ENCODE measurements at places on chromosomes 7 and 10. TPM values are rescaled to one million over a fixed set of nuclear protein-coding genes. Genes with fewer than 3 reads are reported as not detected.

Gene SPDYE2
- not detected for total RNA-seq

Gene CTAGE8
- 1.2 TPM for total RNA-seq

Gene TMEM225B
- 0.31 TPM for total RNA-seq

Gene ANKRD30A
- not detected for total RNA-seq

Gene TSC22D4
- 20.5 TPM for total RNA-seq

Gene OPN1SW
- total RNA-seq: not detected

Gene MRLN
- total RNA-seq: not detected

DNA sequence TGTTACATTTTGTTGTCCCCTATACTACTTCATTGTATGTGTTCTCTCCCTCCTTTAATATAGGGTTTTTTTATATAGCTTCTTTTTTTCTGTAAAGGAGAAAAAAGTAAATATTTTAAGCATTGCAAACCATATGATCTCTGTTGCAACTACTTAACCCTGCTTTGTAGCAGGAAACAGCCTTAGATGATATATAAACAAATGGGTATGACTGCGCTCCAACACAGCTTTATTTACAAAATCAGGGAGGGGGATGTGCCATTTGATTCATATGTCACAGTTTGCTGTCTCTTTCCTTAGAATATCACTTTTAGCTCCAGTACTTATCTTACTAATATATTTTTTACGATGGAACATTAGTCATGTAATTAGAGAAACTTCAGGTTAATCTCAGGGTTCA, 155.2 kb upstream of the GNAI1 start:
- DNase-seq: no peak

- peak; percentile 65 for DNase-seq
Observed at GRCh38 chr7:123748171-123748733, 551 bp downstream of the WASL start.

DNA sequence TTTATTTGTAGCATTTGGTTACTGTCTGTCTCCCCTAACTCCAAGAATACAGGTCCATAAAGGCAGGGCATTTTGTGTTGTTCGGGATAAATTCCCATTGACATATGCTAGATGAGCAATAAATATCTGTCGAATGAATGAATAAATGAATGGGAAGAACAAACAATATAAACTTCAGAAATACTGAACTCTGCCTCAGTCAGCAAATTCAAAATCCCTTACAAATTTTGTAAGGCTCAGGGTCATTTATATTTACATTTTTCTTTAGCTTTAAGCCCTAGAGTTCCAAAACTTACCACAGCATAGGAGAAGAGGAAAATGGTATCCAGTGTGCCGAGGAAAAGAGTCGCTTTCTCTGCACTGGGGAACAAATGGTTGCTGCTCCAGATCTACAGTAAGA, 29.0 kb downstream of the SLC37A3 start:
- no peak for DNase-seq

DNA sequence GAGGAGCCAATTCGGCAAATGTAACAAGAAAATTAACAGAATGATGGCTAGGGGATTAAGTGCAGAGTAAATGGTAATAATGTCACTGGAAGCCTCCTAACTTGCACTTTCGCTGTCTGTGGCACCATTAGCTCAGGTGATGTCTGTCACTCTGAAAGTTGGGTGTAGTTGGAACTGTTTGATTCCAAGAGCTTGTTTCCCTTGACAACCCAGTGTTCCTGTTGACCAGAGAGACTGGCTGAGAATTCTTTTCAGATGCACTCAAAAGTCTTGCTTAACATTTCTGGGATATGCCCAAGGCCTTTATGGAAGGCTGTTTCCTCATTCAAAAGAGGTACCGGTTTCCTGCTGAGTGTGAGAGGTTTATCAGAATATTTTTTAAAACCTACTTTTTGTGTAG, 49.6 kb downstream of the PLPP4 start:
- no peak for DNase-seq

GRCh38 chr7:91752102-91752501, 128.4 kb downstream of the MTERF1 start:
- no peak for DNase-seq

GRCh38 chr10:69406302-69406811, 10.4 kb downstream of the TACR2 start:
- no peak for DNase-seq

- no peak for DNase-seq
Observed at GRCh38 chr7:11281953-11282352, 308.3 kb downstream of the PHF14 start.

GRCh38 chr10:72097448-72098300, 9.3 kb upstream of the SPOCK2 start:
- DNase-seq: no peak

- DNase-seq: no peak
Observed at GRCh38 chr7:44960011-44960580, 18.7 kb downstream of the MYO1G start.

DNA sequence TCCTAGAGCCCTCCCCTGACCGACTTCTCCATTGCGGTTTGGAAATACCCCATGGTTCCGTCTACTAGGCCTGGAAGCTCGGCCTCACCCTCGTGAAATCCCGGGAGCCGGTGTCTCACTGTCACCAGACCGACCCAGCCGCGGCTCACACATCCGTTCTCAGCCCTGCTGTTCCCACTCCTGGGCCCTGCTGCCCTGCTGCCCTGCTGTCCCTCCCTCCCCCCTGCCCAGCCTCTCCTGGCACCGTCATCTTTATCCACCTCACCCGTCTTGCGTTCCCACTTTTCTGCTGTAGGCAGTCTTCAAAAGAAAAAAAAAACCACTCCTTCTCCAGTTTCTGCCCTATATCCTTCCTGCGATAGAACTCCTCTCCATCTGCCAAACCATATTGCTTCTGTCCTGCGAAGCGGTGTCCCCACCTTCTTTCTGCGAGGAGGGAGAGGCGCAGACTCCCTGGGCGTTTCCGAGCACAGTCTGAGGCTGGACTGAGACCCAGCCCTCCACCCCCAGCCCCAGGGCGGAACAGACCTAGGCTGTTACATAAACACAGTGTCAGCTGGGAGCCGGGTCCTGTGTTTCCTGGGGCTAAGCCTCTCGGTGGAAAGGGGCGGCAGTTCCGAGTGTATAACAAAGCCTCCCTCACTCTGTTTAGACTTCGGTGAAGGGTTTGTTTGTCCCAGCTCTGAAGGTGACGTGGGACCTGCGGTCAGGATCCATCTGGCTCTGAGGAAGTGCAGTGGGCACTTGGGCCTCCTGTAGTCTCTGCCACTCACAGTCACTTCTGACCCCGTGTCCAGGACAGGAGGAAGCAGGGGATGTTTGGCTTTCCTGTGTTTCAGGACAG, 2.8 kb downstream of the AGAP3 start:
- peak; percentile 75 for DNase-seq

DNA sequence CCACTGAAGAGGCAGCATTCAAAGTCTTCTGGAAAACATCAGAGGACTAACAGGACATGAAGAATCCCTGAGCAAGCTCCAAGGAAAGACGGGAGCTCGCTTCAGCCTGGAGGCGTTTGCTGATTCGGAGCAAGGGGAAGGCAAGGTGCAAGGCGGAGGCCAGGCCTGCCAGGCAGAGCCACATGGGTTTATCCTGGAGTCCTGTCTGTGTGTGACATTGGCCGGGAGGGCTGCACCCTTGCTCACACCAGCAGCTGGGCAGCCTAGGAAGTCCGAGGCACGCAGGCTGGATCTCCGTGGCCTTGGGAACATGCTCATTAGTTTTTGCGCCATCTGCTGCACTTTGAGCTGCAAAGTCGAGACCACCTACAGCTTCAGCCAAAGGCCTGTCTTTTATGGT, 22.3 kb upstream of the LARP4B start:
- DNase-seq: no peak

GRCh38 chr7:2201128-2201527, 31.6 kb downstream of the MAD1L1 start:
- DNase-seq: peak; percentile 22

- no peak for DNase-seq
Observed at GRCh38 chr7:134836447-134836846, 57.0 kb downstream of the CALD1 start.

DNA sequence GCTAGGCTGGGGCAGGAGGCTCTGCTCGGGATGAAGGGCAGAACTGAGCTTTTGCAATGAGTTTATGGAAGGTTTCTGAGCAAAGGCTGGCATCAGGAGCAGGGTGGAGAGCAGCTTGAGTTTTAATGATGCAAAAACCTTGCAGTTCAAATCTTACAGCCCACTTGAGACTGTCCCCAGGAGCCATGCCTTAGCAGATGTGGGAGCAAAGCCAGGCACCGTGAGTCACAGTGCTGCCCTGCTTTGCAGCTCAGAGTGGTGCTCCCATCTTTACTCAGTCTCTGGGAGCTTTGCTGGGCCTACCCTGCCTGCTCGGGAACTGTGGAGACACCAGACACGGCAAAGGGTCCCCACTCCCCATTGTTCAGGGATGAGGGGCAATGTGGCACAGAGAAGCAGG, 122.4 kb upstream of the NPS start:
- no peak for DNase-seq

DNA sequence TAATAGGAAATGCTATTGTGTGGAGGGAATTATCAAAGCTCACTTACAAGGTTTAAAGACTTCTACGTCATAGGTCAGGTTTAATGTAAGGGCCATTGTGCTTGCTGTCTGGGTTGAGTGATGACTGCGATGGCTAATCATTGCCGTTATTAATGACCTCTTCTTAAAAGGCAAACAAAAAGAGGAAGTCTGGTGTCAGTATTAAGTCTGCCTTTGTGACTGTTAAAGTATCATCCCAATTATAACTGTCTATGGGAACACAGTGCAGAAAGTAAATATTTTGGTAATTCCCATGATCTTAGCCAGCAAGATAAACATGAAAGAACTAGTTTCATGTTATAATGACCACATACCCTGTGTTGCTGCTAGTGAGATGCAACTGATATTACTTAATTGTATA, 382.4 kb downstream of the BBS9 start:
- DNase-seq: no peak

DNA sequence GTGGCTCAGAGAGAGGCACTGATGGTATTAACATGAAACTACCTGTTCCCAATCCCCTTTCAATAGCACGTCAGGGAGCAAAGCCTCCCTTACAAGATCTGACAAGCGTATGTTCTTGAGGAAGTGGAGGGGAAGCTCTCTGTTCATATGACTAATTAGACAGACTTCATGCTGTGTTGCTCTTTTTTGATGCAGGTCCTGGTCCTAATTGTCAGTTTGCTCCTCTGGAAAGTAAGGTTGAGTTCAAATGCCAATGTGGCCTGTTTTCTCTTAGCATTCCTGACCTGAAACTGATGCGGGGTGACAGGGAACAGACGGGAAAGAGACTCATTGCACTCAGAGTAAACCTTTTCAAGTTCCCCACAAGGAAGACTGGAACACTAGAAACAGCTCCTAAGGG, 27.0 kb upstream of the TBX20 start:
- DNase-seq: no peak

DNA sequence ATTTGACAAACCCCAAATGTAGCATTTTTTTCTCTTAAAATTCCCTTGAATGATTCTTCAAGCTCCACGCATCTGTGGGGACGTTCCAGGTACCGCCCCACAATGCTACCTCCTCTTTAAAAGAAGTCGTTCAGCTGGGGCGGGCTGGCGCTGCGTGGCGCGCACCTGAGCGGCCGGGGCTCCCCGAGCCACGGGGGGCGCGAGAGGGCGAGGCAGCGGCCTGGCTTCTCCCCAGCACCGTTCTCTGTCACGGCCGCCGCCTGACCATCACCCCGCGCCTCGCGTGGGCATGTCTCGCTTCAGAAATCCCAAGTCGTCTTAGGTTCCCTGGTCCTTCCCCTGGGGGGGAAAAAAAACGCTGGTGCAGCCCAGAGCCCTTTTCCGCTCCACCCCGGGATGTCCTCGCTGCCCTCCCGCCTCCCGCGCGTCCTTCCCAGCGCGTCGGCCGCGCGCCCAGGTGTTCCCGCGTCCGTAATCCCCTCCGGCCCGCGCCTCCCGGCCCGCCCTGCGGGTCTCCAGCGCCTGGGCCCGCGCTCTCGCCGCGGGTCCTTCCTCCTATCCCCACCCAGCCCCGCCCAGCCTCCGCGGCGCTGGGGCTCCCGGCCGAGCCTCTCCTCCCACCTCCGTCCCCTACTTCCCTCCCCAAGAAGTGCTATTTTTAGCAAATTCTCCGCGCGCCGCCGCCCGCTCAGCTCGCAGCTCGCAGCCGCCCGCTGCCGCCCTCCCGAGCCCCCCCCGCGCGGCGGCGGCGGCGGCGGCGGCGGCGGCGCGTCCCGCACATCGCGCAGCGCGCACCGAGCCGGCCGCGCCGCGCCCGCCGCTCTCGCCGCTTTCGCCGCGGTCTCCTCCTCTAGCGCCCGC, 58.7 kb upstream of the PRPS1L1 start:
- DNase-seq: no peak

GRCh38 chr7:129958643-129959470, 6.1 kb upstream of the UBE2H start:
- DNase-seq: no peak
